SK-N-SH (cell line): ENCODE measurements at places on chromosomes 3 and 15. TPM values are rescaled to one million over a fixed set of nuclear protein-coding genes. Genes with fewer than 3 reads are reported as not detected.

Gene UPK1B
- polyA plus RNA-seq = not detected in 2 replicates

Gene VILL
- 8.6 and 8.8 TPM in 2 replicates for polyA plus RNA-seq

Gene CATSPER2
- polyA plus RNA-seq = 0.62 and 0.96 TPM in 2 replicates

Gene OR5K2
- not detected in 2 replicates for polyA plus RNA-seq

Gene WDR93
- 0.35 and 0.57 TPM in 2 replicates for polyA plus RNA-seq

DNA sequence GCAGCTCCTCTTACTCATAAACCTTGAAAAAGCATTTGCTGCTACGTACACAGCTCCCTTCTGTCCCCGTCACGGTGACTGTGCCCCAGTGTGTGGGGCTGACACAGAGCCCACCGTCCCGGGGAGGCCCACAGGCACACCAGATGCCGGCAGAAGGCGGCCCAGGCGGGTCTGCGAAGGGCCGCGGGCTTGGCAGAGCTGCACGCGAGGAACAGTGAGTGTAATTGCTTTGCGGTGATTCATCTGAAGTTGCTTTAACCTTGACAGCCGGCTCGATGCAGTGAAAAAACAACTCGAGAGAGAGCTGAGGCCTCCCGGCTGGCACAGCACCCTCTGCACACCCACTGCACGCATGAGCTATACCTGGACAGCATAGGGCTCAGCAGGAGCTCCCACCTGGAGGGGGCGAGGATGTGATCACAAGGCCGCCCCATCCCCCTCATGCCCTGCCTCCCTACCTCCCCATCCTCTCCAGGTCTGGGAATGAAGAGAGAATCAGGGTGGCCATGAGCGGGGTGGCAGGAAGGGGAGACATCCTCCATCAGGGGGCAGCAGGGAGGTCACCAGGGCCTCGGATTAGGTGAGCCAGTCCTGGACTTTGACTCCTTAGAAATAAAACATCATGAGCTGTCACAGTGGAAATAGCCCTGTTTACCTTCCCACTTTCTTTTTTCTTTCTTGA is 172.7 kb downstream of the MEGF11 start:
- peak; percentile 58 for DNase-seq

GRCh38 chr3:120062474-120062873 is 31.8 kb downstream of the GSK3B start:
- no peak for DNase-seq

DNA sequence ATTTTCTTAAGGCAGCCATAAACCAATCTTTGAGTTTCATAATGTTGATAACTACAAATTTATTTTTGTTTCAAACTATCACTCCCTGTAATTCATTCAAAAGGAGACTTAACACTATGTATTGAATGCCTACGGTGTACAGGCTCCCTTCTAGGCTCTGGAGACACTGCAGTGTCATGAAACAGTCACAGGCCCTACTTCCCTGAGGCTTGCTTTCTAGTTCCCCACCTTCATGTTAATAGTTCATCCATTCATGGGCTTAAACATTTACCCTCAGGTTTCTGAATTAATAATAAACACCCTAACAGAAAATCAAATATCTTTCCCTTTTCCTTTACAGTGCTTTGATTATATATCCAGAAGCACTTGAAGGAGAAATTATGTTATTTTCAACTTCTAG is 168.7 kb downstream of the CHL1 start:
- DNase-seq = no peak

DNA sequence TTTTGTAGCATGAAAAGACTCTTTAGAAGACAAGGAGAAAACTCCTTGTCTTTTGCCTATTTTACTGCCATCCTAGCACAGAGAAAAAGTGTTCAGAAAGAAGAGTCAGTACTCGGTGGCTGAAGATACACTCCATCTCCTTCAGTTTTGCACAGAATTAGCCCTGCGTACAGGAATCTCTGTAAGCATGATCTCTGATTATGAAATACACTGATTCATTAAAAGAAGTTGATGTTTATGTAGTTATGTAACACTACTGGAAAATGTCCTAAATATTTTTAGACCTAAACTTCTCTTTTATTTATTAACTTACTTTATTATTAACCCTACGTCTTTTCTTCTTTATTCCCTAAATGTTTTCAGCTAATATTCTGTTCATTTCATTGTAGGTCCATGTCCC is 138.4 kb downstream of the LEKR1 start:
- DNase-seq = no peak
